HT-29 (cell line): ENCODE measurements at places on chromosomes 12 and 14. TPM values are rescaled to one million over a fixed set of nuclear protein-coding genes. Genes with fewer than 3 reads are reported as not detected.

- DNase-seq, result no peak
These were observed 52.2 kb downstream of the ST8SIA1 start for GRCh38 chr12:22282283-22282682.

- DNase-seq, result no peak
These were observed 6.4 kb downstream of the CD69 start for GRCh38 chr12:9754099-9754927.

C12orf76 gene
- 8.3 and 12.9 TPM in 2 replicates for total RNA-seq

DNA sequence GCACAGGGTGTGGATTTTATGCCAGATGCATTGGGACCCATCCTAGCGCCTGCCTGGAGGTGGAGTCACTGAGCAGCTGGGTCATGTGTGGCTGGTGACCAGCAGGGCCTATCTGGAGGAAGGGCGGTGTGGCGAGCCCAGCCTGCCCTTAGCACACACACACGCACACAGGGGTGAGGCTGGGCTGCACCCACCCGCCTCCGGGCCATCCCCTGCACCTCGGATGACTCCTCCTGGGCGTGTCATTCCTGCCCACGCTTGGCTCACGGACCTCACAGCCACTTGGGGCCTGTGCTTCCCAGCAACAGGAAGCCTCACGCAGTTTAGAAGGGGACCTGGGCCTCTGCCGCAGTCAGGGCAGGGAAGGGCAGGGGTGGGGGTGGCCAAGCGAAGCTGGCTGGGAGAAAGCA lies 36.2 kb upstream of the FZD10 start:
- no peak for DNase-seq

DNA sequence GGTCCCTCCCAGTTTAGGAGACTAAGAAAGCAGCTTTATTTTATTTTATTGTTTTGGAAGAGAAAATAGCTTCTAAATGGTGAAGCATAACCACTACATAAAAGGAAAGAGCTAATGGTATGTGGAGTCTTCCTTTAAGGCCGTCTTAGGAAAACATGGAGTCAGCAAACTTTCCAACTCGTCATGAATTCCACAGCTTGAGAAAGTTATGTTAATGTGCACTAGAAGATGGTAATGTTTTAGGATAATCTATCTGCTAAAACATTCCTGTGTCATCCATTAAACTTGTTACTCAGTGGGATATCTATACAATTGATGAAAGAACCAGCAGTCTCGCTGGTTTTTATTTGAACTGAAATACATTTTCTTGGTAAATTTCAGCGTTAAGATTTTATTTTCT lies 448.4 kb upstream of the SEL1L start:
- DNase-seq, result no peak

- no peak for DNase-seq
These were observed 71.2 kb downstream of the KCNK13 start for GRCh38 chr14:90132821-90133570.

GRCh38 chr12:10186299-10186698 lies 7.5 kb downstream of the TMEM52B start:
- DNase-seq, result no peak

NUDT14 gene
- 63.2 and 74.9 TPM in 2 replicates for total RNA-seq

DNA sequence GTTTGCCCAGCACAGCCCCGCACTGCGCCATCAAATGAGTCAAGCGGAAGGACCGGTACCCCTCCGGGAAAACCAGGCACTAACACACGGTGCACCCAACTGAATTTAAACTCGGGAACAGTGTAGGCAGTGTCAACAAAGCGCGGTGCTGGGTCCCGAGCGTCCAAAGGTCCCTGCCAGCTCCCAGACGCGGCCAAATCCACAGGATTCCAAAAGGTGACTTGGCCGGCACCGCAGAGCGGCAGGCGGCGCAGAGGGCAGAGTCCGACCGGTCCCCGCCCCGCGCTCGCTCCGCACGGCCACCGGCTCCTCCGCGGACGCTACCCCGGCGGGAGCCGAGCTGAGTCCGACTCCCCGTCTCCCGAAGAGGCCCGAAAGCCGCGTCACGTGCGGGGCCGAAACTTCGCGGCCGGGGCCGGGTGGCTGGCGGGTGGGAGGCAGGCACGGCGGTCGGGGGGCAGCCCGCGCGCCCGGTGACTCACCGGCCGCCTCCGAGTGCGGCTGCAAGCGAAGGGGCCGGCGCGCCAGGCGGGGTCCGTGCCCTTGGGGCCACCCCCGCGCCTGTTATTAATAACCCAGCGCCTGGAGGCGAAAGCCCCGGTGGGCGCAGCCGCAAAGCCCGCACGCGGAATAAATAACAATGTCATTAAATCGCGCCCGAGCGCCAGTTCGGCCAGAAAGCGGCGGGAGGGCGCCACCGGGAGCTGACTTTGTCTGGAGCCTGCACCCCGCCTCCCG lies 863 bp downstream of the DENND5B start:
- DNase-seq, result peak; percentile 87

DNA sequence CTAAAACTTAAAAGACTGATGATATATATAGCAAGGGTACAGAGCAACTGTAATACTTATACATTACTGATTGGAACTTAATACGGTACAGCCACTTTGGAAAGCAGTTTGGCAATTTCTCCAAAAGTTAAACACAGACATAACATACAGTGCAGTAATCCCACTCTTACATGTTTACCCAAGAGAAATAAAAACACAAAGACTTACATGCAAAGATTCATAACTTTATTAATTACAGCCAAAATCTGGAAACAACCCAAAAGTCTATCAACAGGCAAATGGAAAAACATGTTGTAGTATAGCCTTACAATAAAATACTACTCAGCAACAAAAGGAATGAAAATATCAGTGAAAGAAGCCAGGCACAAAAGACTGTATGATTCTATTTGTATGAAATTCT lies 84.6 kb downstream of the GARIN6 start:
- DNase-seq, result no peak

DPPA3 gene
- not detected in 2 replicates for total RNA-seq

ZBTB25 gene
- total RNA-seq, result 3.8 and 4.9 TPM in 2 replicates

LRP1-AS gene
- total RNA-seq, result not detected in 2 replicates

IFNG-AS1 gene
- total RNA-seq, result not detected in 2 replicates

BHLHE41 gene
- 79.8 and 82.7 TPM in 2 replicates for total RNA-seq

TMEM119 gene
- total RNA-seq, result not detected in 2 replicates

GRCh38 chr12:20492251-20492760 lies 124.0 kb downstream of the PDE3A start:
- no peak for DNase-seq

PLA2G1B gene
- not detected in 2 replicates for total RNA-seq

POTEG gene
- total RNA-seq, result not detected in 2 replicates

GRCh38 chr14:88233915-88234314 lies 89.2 kb downstream of the KCNK10 start:
- DNase-seq, result peak; percentile 38

ART4 gene
- total RNA-seq, result not detected in 2 replicates

DNA sequence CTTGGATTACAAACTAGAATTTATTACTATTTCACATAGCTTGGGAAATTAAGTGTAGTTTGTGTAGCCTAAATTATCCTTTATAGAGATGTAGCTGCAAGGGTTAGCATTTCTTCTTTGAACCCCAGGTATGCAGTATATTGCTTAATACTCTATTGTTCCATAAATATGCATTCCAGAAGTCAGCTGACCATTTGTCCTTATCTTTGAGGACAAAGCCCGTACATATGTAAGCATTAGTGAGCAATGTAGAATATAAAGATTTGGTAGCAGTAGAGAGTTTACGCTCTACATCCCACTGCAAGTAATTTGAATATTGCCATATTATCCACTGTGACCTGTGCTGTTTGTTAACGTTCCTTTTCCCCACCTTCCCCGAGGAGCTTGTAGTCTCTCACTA lies 26.9 kb downstream of the PPM1A start:
- no peak for DNase-seq

ATP2B1 gene
- total RNA-seq, result 19.1 and 29.3 TPM in 2 replicates

- peak; percentile 86 for DNase-seq
These were observed 47.1 kb downstream of the NCOR2 start for GRCh38 chr12:124520265-124520701.

FANCM gene
- 4.4 and 4.5 TPM in 2 replicates for total RNA-seq

- no peak for DNase-seq
These were observed 106.2 kb downstream of the TMEM30B start for GRCh38 chr14:61174987-61175386.

GRCh38 chr12:124311292-124312109 lies 16.6 kb downstream of the RFLNA start:
- DNase-seq, result no peak

CDCA3 gene
- 95.5 and 126 TPM in 2 replicates for total RNA-seq

- no peak for DNase-seq
These were observed 2.3 kb upstream of the SLC25A3 start for GRCh38 chr12:98591209-98591608.

GRCh38 chr12:122985338-122986257 lies 5.1 kb downstream of the ARL6IP4 start:
- DNase-seq, result no peak

DNA sequence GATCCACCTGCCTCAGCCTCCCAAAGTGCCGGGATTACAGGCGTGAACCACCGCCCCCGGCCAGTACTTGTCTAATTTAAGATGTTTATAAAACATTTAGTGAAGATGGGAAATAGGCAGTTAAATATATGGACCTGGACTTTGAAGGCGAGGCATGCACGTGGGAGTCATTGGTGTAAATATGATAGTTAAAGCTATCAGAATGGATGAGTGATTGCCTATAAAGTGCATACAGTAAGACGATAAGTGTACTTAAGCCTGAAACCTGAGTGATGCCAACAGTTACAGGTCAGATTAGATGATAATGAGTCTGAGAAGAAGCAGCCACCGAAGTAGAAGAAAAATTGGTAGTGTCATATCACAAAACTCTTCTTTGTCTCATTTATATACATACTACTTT lies 11.5 kb downstream of the RAD51B start:
- no peak for DNase-seq

- no peak for DNase-seq
These were observed 109.0 kb upstream of the SLC16A7 start for GRCh38 chr12:59486827-59487226.

GRCh38 chr12:115049614-115050013 lies 365.6 kb upstream of the TBX3 start:
- peak; percentile 7 for DNase-seq

MMP14 gene
- total RNA-seq, result 1.7 and 3.9 TPM in 2 replicates

PRPH gene
- total RNA-seq, result not detected in 2 replicates

DNA sequence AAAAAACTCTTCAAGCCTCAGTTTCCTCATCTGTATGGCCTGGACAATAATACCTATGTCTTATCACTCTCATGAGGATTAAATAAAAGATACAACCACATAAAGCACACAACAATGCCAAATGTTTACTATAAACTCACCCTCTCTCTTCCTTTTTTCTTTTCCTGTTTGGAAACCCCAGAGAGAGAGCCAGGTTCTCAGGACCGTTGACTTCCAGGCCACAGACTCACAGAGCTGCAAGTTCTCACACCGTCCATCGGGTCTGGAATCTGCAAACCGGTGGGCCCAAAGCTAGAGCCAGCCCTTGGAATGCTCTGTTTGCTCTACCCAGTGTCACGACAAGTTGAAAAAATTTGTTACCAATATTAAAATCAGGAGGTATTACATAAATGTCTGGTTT lies 4.6 kb upstream of the CD4 start:
- no peak for DNase-seq

DNA sequence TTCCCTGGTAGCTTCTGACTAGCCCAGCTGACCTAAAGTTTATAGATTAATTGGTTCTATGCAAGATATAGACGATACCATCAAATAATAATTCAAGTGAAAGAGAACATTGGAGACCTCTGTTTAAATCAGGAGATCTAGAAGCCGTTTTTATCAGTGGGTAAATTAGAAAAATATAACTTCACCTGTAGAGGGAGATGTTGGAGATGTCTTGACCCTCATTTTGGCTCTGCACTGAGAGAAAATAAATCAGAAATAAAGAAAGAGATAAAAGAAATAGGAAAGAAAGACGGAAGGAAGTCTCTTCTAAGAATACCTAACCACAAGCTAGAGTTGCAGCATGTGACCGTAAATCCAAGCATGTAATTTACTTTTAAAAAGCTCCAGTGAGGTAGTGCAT lies 684.5 kb downstream of the C12orf50 start:
- peak; percentile 37 for DNase-seq

DNA sequence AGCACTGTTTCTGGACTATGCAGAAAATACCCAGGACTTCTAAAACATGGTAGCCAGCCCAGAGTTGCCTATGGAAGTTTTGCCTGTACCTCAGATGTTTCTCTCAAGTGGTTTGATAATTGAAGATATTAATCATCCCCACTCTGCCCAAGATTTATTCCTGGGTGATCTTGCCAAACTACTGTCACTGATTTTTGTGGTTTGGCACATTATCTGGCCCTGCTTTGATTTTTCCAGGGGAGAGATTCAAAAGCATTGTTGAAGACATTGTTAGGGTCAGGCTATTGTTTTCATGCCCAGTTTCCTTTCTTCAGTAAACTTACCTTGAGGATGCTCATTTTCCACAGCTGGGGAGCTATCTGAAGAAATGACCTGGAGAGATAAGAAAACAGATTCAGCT lies 5.8 kb downstream of the PRKAG1 start:
- no peak for DNase-seq

GRCh38 chr14:77843651-77844050 lies 43.7 kb downstream of the ADCK1 start:
- DNase-seq, result no peak

DNA sequence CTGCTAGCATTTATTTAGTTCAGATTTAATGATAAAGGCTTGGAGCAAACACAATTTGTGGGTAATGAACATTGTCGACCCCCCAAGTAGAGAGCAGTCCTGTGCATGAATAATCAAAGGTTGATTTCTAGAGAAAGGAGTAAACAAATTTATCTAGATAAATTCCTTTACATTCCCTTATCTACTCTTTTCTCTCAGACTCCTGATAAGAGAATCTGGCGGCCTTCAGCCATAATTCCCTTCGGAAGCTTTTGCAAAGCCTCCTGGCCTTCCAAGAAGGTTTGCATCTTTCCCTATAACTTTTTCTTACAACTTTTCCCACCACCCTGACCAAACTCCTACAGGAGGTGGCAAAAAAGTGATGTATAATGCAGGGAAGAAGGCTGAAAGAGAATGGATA lies 42.1 kb downstream of the TMTC3 start:
- no peak for DNase-seq

DNA sequence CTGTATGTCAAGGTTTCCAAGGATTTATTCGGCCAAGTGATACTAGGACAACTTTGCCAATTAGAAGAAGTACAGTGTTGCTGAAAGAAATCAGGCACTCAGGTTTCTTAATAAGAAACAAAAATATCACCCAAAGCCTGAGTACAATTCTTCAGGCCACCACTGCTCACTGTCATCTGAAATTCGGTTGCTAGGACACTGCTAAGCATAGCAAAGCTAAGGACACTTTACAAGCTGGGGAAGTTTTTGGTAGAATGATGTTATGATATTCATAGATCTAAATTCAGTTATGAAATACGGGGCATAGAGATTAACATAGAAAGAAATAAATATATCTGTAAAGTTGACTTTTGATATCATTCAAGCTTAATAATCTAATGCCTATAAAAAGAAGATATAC lies 505.1 kb downstream of the NELL2 start:
- DNase-seq, result no peak
